ENCODE measurements at places on chromosomes 16 and 17. TPM values are rescaled to one million over a fixed set of nuclear protein-coding genes. Genes with fewer than 3 reads are reported as not detected.

DNA sequence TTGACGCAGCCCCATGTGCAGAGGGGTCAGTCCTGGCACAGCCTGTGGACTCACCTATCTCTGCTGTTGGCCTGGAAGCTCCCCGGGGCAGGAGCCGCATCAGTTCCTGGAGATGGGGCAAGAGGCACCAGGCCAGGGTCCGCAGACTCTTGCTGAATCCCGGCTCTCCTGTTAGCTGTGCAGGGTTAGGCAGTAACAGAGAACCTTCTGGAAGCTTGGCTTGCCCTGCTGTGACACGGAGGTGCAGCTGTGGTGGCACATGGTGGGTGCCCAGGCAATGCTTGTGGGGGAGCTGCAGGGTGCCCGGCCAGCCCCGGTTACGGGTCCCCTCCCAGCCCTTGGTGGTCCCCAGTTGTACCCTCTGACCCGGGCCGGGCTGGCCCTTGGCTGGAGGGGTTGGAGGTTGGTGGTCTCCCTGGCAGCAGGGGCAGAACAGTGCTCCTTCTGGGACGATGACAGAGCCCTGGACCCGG is 26.0 kb upstream of the ZNF469 start:
- no peaks in the 10 kb centered on the region for H3K4me1 ChIP-seq
- no peak overlapping the region for H3K4me3 ChIP-seq
- no peak for DNase-seq
- H3K36me3 ChIP-seq, result no peaks in the 10 kb centered on the region
- no peak overlapping the region for H3K27ac ChIP-seq

GRCh38 chr16:20846551-20846950 is 40.2 kb downstream of the REXO5 start:
- H3K36me3 ChIP-seq, result no peaks in the 10 kb centered on the region
- no peaks in the 10 kb centered on the region for H3K27me3 ChIP-seq
- H3K27ac ChIP-seq, result no peak overlapping the region
- no peak overlapping the region for H3K4me3 ChIP-seq

Gene SLC5A11
- total RNA-seq, result 0.16 TPM

Gene ARSG
- total RNA-seq, result 14.8 TPM

Gene KRTAP16-1
- not detected for total RNA-seq

DNA sequence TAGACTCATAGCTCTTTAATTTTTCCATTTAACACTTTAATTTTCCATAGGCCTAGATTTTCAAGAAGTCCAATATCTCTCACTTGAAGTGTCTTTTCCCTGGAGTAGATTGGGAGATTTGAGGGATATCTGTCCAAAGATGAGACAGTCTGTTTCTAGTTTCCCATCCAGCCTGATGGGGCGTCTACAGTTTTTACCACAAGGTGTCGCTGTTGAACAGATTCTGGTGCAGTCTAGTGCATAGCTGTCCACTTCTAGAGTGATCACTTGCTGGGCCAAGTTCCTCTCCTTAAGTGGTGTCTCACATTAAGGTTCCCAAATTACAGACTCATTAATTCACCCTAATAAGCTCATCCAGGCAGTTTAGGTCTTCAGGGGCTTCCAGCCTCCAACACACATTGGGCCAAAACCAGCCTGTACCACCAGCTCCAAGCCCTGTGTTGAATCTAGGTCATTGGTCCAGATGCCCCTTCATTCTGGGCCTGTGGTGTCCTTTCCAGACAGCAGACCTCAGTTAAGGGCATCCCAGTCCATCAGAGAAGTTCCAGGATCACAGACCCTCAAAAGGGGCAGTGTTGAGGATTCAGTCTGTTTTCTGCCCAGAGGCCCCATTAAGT is 9.4 kb downstream of the SNX20 start:
- DNase-seq, result no peak
- no peaks in the 10 kb centered on the region for H3K27me3 ChIP-seq
- no peak overlapping the region for H3K4me3 ChIP-seq
- H3K36me3 ChIP-seq, result no peaks in the 10 kb centered on the region
- no peak overlapping the region for H3K27ac ChIP-seq
